ENCODE measurements at places on chromosomes 16 and 17. TPM values are rescaled to one million over a fixed set of nuclear protein-coding genes. Genes with fewer than 3 reads are reported as not detected.

SLC12A3 gene
- total RNA-seq, result not detected

SETD1A gene
- total RNA-seq, result 3.2 TPM

ITGAD gene
- total RNA-seq, result not detected

PERCC1 gene
- total RNA-seq, result 1.1 TPM

- DNase-seq, result no peak
These were observed 9.1 kb downstream of the TAOK2 start for GRCh38 chr16:29982560-29983419.

GRCh38 chr16:29665294-29666077 is 2.4 kb downstream of the SPN start:
- DNase-seq, result no peak

Measured in neural progenitor cell (in vitro differentiated cells).